ENCODE measurements at places on chromosomes 1 and 21.

DNA sequence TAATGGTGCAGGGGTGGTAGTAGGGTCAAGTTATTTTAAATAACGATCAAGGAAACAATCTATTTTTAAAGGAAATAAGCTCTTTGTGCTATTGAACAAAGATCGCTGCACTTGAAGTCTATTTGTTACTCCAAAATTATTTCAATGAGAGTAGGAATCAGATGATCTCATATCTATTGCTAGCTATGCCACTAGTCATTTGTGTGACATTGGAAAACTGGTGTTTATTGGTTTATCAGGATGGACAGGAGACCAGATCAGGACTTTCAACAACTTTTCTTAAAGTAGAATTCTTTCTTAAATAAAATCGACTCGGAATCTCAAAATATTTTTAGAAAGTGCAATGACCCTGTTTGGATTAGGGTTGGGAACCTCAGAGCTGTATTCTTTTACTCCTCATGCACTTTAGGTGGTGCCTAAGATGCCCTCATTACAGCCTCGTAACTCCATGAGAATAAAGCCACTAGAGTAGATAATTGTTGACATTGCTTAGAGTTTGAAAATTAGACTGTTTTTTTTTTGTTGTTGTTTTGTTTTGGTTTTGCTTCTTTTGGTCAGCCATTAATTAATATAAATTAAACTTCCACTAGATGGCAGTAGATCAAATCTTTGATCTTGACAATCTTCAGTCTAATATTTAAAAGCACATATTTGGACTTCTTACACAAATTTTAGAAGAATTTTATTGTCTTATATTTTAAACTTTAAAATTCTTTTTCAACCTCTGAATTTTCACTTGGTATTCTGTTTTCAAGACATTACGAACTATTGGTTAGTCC lies 352.4 kb downstream of the USP25 start:
- peak; percentile 47 for DNase-seq

- DNase-seq = no peak
Observed at GRCh38 chr1:219580009-219580676, 32.8 kb downstream of the ZC3H11B start.

DNA sequence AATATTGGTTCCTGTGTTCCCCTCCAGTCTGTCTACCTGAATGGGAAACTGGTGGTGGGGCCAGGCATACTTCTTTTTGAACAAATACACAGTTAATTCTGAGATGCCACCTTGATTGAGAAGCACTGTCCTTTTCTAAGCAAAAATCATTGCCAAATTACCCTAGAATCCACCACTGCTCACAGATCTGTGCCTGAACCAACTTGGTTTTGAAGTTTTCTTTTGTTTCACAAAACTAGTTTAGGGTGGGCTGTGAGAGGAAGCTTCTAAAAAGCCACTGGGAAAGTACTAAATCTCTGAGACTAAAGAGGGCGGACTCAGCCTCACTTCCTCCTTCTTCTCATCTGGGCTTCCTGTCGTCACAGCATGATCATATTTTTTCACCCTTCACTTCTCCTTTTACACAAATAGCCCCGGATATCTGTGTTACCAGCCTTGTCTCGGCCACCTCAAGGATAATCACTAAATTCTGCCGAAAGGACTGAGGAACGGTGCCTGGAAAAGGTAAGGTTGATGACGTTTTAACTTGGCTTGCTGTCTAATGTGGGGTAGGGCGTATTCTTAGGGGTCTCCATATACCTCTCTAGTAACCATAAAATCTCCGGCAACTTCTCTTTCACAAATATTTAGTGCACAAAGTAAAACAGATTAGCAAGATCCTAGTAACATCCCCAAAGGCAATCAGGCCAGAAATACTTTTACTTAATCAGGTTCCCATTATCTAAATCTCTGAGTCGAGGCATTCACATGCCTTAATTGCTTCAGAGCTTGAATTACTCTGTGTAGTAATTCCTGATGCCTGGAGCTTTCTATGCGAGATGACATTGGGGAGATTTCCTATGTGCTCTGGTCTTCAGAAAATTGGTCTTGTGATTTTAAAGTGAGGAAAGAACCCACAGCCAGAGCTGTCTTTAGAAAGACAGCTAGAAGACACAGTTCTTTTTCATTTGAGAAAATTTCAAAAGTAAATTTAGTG lies at the start of gene CD53:
Gene CD53, plus strand, starts transcription at position 404 of the 976 bp plus-strand sequence. CDS start 18,261 bp downstream, outside the sequence.
- DNase-seq = peak; percentile 66

- DNase-seq = no peak
Observed at GRCh38 chr1:217369271-217369981, 261.5 kb downstream of the GPATCH2 start.

GRCh38 chr1:35642471-35642955 lies 1.2 kb upstream of the PSMB2 start:
- DNase-seq = peak; percentile 43

DNA sequence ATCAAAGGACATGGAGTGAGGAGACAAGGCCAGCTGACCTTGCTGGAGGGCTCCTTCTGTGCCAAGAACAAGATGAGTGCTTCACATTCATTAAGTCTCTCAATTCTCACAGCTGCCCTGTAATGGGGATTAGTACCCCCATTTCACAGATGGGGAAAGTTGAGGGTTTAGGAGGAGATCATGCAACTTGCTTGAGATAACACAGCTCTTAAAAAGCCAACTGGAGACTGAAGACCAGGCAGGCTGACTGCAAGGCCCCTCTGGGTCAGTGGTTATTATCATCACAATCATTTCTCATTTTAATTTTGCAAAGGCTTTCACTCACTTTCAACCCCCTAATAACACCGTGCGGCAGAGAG lies 46.8 kb downstream of the GPR161 start:
- no peak for DNase-seq

DNA sequence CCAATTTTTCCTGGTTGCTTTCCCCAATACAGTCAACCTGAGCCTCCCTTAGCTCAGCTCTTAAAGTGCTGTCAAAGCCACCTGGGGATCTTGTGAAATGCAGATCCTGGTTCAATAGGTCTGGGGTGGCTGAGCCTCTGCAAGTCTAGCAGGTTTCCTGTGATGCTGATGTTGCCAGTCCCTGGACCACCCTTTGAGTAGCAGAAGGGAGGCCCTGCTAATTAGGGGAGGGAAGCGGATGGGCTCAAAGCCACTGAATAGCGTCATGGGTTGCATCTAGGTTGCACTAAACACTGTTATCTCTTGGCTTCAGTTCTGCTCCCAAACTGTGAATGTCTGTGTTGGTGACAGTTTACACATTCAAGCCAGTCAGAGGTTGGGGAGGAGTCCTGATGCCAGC lies 127.2 kb downstream of the KAZN start:
- DNase-seq = no peak

- DNase-seq = no peak
Observed at GRCh38 chr1:56094168-56094567, 485.2 kb downstream of the PLPP3 start.

- no peak for DNase-seq
Observed at GRCh38 chr1:7223334-7224080, 438.3 kb downstream of the CAMTA1 start.

DNA sequence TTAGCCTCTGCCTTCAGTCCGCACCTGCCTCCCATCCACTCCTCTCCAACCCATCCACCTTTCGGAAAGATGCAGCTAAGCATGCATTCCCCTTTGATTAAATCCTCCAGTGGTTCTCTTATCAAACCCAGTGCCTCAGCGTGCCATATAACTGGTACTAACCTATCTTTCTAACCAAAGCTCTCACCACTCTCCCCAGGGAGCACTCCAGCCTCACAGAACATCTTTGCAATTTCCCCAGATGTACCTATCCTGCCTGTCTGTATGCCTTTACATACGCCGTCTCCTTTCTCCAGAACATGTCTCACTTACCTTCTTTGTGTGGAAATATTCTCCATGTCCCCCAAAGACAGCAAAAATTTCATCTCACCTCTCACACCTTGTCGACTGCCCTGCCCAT lies 80.0 kb downstream of the SLC25A24 start:
- DNase-seq = no peak

DNA sequence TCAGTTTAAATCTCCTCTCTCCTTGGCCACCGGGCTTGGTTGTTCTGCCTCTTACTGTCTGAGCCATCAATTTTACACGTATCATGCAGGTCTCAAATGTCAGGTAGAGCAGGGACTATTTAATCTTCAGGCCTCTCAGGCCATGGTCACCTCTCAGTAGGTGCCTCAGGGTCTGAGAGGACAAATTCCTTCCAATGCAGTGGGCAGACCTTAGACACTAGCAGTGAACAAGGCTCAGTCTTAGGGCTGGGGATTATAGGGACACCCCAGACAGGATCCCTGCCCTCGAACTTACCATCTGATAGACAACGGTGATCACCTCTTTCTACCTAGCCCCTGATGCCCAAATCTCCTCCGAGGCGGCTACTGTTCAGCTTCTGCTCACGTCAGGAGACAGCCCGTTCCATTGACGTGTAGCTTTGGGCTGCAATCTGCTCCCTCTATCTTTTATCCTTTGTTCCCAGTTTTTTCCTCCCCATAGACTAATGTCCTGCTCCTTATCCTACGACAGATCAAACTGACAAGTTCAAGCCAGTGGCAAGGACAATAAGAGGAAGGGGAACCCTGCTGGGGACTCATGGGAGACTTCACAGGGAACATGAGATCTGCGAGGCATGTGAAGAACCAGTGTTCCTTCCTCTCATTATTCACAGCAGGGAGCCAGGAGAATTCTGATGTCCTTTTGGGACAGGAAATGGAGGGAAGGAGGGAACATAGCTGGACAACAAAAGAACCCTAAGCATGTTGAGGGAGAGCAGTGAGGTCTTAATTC lies 1.4 kb upstream of the MYOG start:
- DNase-seq = no peak

GRCh38 chr1:204971517-204972336 lies 71.3 kb upstream of the CNTN2 start:
- DNase-seq = peak; percentile 72

DNA sequence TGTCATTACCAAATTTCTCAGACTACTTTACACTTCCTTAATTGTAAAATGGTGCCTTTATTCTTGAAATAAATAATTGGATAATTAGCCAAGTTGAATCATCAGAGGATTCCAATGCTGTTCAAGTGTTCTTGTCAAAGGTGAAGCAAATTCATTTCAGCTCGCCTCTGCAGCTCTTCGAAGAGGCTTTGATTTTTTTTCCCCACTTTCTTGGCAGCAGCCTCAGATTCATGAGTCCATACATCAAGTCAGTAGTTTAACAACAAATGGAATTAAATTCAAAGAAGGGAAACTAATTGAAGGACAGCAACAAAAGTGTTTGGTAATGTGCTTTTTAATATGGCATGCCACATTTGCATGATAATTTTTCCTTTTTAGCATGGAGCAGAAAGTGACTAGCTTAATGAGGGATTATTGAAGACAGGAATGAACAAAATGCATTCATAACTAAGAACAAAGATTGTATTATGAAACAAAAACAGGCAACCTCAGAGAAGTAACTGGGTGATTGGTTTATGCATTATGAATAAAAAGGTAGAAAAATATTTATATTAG lies 239.0 kb downstream of the USH2A start:
- DNase-seq = no peak

GRCh38 chr1:2799811-2800663 lies 1.5 kb downstream of the TTC34 start:
- DNase-seq = no peak

- DNase-seq = no peak
Observed at GRCh38 chr1:5577255-5578040, 414.8 kb downstream of the NPHP4 start.
